Astrocyte (in vitro differentiated cells and primary cell): ENCODE measurements at places on chromosomes 7 and 10. TPM values are rescaled to one million over a fixed set of nuclear protein-coding genes. Genes with fewer than 3 reads are reported as not detected.

DNA sequence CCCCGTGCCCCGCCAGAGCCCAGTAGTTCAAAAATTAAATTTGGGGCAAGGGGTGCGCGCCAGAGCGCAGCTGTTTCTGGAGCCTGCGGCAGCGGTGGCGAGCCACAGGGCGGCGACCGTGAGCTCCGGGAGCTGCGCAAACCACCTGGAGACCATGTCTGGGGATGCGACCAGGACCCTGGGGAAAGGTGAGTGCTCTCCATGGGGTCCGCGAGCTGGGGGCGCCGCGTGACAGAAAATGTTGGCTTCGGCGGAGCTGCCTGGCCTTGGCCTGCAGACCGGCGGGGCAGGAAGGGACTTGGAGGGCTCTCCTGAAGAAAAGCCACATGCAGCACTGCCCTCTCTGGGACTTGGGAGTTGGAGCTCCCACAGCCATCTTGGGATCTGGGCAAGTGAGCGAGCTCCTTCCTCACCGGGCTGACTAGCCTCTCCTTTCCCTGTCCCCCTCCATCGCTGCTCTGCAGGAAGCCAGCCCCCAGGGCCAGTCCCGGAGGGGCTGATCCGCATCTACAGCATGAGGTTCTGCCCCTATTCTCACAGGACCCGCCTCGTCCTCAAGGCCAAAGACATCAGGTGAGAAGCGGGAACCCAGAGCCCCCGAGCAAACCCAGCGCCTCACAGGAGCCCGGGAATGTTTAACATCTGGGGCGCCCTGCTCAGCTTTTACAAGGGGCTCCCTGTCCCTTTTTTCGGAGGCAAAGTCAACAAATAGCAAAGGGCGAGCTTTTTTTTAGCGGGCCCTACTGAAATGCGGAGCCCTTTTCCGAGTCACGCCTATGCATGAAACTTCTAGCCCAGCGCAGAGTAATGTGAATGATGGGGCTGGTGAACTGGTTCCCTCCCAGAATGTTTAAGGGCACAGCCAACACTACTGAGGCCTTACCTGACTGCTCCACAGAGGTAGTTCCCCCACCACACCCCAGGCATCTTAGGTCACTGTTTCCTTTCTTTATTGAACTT is 6.1 kb downstream of the GSTO2 start:
- no peak overlapping the region for H3K27ac ChIP-seq
- H3K4me3 ChIP-seq, result no peak overlapping the region
- peaks cover 5% of the 10 kb centered on the region for H3K4me1 ChIP-seq
- H3K36me3 ChIP-seq, result no peaks in the 10 kb centered on the region
- no peak for DNase-seq

DNA sequence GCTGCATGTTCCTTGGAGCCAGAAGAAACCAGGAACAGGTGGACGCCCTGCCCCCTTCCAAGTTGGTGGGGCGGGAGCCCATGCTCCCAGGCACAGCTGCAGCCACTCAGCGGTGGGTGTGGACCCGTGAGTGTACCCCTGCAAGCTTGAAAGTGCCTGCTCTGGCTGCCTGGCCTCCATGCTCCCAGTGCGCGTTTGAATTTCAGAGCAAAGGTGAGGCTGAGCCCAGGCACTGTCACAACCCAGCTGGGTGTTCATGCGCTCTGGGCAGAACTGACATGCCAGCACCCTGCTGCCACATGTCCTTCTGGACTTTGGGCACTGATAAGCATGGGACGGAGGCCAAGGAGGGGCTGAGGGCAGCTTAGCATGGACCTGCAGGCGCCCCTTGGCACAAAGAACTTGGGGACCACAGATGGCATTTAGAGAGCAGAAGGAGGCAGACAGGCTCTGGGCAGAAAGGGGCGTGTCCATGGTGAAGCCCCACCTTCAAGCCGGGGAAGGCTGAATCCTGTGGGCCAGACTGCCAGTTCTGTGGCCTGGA is 402.0 kb upstream of the NRG3 start:
- H3K36me3 ChIP-seq, result no peaks in the 10 kb centered on the region
- no peaks in the 10 kb centered on the region for H3K27me3 ChIP-seq
- H3K4me3 ChIP-seq, result no peak overlapping the region
- H3K4me1 ChIP-seq, result no peaks in the 10 kb centered on the region
- H3K27ac ChIP-seq, result no peak overlapping the region

DNA sequence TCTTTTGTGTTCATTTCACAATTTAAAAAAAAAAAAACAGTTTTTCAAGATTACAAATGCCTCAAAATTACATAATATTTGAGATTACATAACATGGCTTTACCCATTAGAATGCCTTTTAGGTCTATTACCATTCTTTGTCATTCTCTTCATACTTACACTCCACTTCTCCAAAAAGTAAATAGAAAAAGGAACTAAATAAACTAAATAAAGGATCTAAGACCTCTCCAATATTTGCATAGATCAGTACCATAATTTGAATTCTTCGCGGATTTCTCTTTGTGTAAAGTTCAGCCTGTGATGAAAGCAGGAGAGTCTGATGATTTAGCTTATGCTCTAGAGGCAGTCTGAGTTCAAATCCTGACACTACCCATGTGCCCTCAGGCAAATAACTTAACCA is 56.4 kb upstream of the C1GALT1 start:
- H3K4me3 ChIP-seq, result no peak overlapping the region
- no peaks in the 10 kb centered on the region for H3K4me1 ChIP-seq
- no peak for DNase-seq
- no peaks in the 10 kb centered on the region for H3K36me3 ChIP-seq

- no peak overlapping the region for H3K4me3 ChIP-seq
- no peak for DNase-seq
- peaks cover 11% of the 10 kb centered on the region for H3K4me1 ChIP-seq
- no peaks in the 10 kb centered on the region for H3K27me3 ChIP-seq
- H3K36me3 ChIP-seq, result no peaks in the 10 kb centered on the region
- no peak overlapping the region for H3K27ac ChIP-seq
Observed at GRCh38 chr10:14536241-14537213, 205.8 kb upstream of the FRMD4A start.

DNA sequence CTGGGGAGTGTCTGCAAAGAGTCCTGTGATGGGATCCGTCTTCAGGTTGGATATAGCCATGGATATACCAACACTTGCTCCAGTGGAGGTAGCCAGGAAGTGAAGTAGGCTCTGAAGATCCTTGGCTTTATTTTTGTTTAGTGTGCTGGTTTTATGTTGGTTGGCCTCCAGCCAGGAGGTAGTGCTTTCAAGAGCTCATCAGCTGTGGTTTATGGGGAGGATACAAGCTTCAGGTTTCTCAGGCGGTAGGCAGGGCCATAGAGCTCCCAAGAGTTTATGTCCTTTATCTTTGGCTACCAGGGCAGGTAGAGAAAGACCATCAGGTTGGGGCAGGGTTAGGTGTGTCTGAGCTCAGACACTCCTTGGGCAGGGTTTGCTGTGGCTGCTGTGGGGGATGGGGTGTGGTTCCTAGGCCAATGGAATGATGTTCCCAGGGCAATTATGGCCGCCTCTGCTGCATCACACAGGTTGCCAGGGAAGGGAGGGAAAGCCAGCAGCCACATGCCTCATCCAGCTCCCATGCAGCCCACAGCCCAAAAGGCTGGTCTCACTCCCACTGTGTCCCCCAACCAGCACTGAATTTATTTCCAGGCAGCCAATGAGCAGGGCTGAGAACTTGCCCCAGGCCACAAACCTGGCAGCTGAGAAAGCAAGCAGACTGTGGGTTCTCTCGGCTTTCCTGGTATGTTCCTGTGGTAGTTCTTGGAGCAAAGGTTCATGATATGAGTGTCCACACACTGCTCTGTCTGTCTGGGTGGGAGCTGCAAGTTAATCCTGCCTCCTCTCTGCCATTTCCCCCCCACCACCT is 67.0 kb upstream of the PRLHR start:
- H3K27me3 ChIP-seq, result no peaks in the 10 kb centered on the region
- no peaks in the 10 kb centered on the region for H3K36me3 ChIP-seq
- H3K27ac ChIP-seq, result no peak overlapping the region
- no peak overlapping the region for H3K4me3 ChIP-seq

DNA sequence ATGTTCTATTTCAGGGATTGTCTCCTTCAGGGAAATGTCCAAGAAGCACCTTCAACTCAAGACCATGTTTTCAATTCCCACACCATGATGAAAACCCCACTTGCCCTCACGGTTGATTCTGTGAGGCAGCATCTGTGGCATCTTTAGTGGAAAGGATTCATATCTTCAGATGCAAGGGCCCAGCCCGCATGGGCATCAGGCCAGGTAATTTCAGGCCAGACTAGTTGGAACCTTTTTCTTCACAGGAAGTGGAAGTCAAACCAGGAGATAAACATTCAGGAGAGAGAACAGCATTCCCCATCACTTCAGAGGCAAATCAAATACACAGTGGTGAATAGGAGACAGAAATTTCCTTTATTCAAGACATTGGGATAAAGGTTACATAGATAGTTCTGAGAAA is 88.8 kb downstream of the JCAD start:
- H3K4me1 ChIP-seq, result no peaks in the 10 kb centered on the region
- DNase-seq, result peak; percentile 26
- no peaks in the 10 kb centered on the region for H3K36me3 ChIP-seq
- H3K27ac ChIP-seq, result no peak overlapping the region

DNA sequence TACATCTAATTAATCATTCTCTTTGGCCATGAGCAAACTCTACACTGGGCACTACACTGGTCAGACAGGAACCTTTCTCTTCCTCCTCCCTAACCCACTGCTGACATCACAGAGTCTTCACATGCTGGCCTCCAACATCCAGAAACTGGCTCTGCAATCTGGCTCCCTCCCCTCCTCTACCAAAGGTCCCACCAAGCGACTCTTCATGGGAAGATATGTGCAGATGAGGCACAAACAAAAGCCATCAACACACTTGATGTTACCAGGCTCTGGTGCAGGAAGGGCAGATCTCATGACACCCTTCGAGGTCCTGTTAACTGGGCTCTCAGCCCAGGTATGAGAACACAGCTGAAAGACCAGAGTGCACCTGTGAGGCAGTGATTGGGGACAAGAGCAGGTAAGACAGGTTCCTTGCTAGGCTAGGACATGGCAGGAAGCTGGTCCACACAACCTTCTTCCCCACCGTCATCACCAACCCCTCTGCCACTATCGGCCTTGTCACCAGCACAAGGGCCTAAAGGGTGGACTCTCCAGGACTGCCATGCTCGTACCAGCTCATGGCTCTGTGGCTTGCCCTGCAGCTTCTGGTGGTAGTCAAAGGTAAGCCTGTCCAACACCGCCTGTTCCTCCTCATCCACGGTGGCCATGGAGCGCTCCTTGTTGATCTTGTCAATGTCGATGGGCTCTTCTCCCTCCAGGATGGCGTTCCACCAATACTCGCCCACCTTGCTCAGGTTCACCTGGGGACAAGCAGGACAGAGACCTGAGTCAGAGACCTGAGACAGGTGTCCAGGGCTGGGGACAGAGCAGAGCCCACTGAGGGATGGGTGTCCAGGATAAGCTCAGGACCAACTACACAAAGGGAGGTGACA is 66.6 kb upstream of the CAMK2B start:
- H3K27me3 ChIP-seq, result no peaks in the 10 kb centered on the region
- H3K4me1 ChIP-seq, result no peaks in the 10 kb centered on the region
- H3K36me3 ChIP-seq, result peaks cover 22% of the 10 kb centered on the region
- no peak overlapping the region for H3K27ac ChIP-seq
- H3K4me3 ChIP-seq, result no peak overlapping the region

- no peak for DNase-seq
- no peaks in the 10 kb centered on the region for H3K27me3 ChIP-seq
- no peak overlapping the region for H3K4me3 ChIP-seq
Observed at GRCh38 chr7:78514634-78515033, 716.1 kb downstream of the PHTF2 start.

DNA sequence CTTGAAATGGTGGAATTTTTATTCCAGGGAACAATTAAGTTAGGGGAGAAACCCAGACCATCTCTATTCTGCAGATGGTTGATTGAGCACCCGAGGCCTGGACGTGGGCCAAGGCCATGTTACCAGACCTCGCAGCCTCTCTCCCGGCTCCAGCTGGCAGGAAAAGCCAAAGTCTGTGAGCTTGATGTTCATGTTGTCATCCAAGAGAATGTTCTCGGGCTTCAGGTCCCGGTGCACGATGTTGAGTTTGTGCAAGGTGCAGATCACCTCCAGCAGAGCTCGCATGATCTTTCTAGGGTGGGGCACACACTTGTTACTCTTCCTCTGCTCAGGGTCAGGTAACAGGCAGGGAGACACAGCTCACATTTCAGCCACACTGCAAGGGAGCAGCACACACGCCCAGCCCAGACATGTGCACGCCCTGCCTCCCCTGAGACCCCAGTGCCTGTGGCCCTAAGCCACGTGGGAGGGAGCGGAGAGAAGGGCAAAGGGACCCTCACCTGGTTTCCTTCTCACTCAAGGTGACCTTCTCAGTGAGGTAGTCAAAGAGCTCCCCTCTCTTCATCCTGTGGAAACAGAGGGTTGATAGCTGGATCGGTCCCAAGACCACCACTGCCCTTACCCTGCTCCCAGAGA is 9.5 kb downstream of the PHKG1 start:
- no peaks in the 10 kb centered on the region for H3K27me3 ChIP-seq
- H3K4me3 ChIP-seq, result no peak overlapping the region
- H3K27ac ChIP-seq, result no peak overlapping the region
- H3K36me3 ChIP-seq, result peaks cover 4% of the 10 kb centered on the region
- no peak for DNase-seq

DNA sequence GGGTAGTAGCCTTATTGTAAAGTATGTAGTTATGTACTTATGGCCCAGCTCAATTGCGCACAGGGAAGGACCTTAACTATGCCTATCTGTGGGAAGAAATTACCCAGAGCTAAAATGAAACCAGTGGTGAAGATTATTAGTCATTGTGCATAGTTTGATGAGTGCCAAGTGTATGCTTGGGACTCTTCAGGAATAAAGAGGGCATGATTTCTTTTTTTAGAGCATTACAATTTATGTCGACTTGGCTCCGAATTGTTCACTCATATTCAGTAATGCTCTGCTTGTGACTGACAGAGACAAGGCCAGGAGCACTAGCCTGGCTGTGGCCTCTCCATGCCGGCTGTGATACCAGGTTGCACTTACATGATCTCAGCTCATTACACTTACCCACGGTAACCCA is 269.5 kb downstream of the TRIL start:
- peaks cover 3% of the 10 kb centered on the region for H3K36me3 ChIP-seq
- DNase-seq, result peak; percentile 85
- H3K27me3 ChIP-seq, result no peaks in the 10 kb centered on the region
- no peak overlapping the region for H3K4me3 ChIP-seq
- peaks cover 23% of the 10 kb centered on the region for H3K4me1 ChIP-seq
- H3K27ac ChIP-seq, result peak overlapping the region; percentile 47

GRCh38 chr10:103833731-103834365 is 21.5 kb downstream of the SH3PXD2A start:
- no peak overlapping the region for H3K27ac ChIP-seq
- H3K4me1 ChIP-seq, result no peaks in the 10 kb centered on the region
- H3K36me3 ChIP-seq, result no peaks in the 10 kb centered on the region
- no peak for DNase-seq
- no peak overlapping the region for H3K4me3 ChIP-seq
- no peaks in the 10 kb centered on the region for H3K27me3 ChIP-seq

DNA sequence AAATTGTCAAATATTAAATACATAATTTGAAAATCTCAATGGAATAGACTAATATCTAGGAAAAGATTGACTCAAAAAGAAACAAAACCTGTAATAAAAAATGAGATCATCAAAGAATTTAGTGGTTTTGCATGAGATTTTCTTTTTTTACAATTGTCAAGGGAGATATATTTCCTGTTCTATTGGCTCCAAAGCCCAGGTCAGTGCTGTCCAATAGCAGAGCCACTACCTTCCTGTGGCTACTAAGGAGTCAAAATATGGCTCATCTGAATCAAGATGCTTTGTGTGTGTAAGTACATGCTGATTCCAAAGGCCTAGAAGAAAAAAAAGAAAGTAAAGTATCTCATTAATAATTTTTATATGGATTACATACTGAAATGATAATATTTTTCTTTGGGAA is 191.9 kb downstream of the C7orf25 start:
- DNase-seq, result no peak
- H3K4me3 ChIP-seq, result no peak overlapping the region
- no peak overlapping the region for H3K27ac ChIP-seq

The C10orf62 gene
- not detected in 2 replicates for total RNA-seq

The ACSM6 gene
- total RNA-seq, result not detected in 2 replicates

The TUBB8 gene
- total RNA-seq, result not detected in 2 replicates
